ENCODE measurements at places on chromosomes 1 and 21. TPM values are rescaled to one million over a fixed set of nuclear protein-coding genes. Genes with fewer than 3 reads are reported as not detected.

The DHX9 gene
- total RNA-seq = 121 TPM

The RRP1B gene
- total RNA-seq = 18.1 TPM

The TSHB gene
- total RNA-seq = not detected

The KANK4 gene
- 4.4 TPM for total RNA-seq

The LCE1B gene
- not detected for total RNA-seq
